ENCODE measurements at places on chromosomes 6 and 20. TPM values are rescaled to one million over a fixed set of nuclear protein-coding genes. Genes with fewer than 3 reads are reported as not detected.

The ABHD16B gene
- not detected for total RNA-seq

The PSORS1C2 gene
- total RNA-seq: not detected

The OPRM1 gene
- total RNA-seq: not detected

The C20orf144 gene
- 0.21 TPM for total RNA-seq

DNA sequence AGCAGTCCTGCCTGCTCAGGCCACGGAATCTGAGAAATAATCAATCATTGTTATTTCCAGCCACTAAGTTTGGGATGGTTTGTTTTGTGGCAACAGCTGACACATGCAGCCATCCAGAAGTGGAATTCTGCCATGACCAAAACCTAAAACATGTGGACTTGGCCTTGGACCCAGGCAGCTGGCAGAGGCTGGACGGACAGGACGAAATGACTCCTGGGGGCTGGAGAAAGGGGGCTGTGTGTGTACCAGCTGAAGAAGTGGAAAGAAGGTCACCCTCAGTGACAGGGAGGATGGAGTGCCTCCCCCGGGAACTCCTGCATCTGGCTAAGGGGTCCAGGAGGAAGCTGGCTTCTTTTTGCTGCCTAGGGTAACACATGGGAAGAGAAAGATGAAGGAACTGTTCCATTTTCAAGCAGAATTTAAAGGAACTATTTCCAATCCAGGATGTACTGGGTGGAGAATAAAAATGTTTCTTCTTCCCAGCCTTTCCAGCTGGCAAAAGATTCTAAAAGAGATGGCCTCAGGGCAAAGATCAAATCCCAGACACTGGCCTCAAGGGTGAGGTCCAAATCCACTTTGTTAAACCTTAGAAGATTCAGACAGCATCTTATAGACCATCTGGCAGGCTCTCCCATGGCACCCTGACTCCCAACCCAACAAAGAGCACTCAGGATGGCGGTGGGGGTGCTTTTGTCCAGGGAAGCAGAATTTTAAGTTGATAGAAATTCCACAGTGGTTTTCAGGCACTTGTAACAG lies 14.3 kb downstream of the SERPINB6 start:
- DNase-seq: no peak
- no peak overlapping the region for H3K4me3 ChIP-seq
- peaks cover 29% of the 10 kb centered on the region for H3K36me3 ChIP-seq
- peaks cover 18% of the 10 kb centered on the region for H3K4me1 ChIP-seq

DNA sequence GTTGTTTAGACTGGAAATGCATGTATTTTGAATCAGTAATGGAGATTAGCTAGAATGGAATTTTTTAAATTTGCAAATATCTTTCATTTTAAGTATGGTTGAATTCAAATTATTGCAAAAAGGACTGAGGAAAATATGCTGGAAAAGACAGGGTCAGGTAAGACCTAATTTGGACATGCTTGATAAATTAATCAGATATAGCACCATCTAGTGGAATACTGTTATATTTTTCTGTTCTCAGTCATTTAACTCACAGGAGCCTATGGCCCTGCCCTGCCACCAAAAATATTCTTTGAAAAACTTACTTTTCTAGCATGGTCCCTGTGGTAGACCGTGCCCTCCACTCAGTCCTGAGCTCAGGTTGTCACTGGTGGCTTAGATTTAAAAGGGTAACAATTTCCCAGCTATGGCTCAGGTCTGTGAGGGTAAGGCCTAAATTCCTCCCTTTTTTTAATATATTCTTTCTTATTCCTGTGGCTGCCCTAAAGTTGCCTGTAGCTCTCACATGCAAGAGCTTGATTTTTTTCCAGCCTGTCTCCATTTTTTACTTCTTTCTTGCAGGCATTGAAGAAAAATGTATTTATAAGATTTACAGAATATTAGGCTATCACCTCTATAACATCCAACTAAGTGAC lies 25.3 kb upstream of the KIAA1586 start:
- peaks cover 28% of the 10 kb centered on the region for H3K27me3 ChIP-seq
- no peak overlapping the region for H3K4me3 ChIP-seq
- H3K27ac ChIP-seq: no peak overlapping the region
- DNase-seq: no peak
- H3K4me1 ChIP-seq: no peaks in the 10 kb centered on the region

- H3K27ac ChIP-seq: no peak overlapping the region
- no peak for DNase-seq
- no peaks in the 10 kb centered on the region for H3K4me1 ChIP-seq
- no peak overlapping the region for H3K4me3 ChIP-seq
- no peaks in the 10 kb centered on the region for H3K36me3 ChIP-seq
Measured at GRCh38 chr6:78559056-78559455, 308.3 kb upstream of the IRAK1BP1 start.

GRCh38 chr20:62376112-62377063 lies 9.3 kb upstream of the LAMA5 start:
- no peak for DNase-seq
- H3K4me3 ChIP-seq: no peak overlapping the region
- no peaks in the 10 kb centered on the region for H3K36me3 ChIP-seq
- H3K4me1 ChIP-seq: no peaks in the 10 kb centered on the region
- no peak overlapping the region for H3K27ac ChIP-seq

- H3K4me1 ChIP-seq: peaks cover 12% of the 10 kb centered on the region
- H3K27ac ChIP-seq: no peak overlapping the region
- H3K36me3 ChIP-seq: peaks cover 41% of the 10 kb centered on the region
- H3K27me3 ChIP-seq: no peaks in the 10 kb centered on the region
- H3K4me3 ChIP-seq: no peak overlapping the region
Measured at GRCh38 chr6:142753196-142753595, 191.8 kb downstream of the HIVEP2 start.

GRCh38 chr6:125245523-125246264 lies 56.1 kb downstream of the HDDC2 start:
- H3K4me1 ChIP-seq: no peaks in the 10 kb centered on the region
- H3K27me3 ChIP-seq: peaks cover 12% of the 10 kb centered on the region
- no peak overlapping the region for H3K4me3 ChIP-seq

GRCh38 chr6:24401458-24401857 lies 1.3 kb upstream of the MRS2 start:
- DNase-seq: no peak
- H3K27ac ChIP-seq: no peak overlapping the region
- peaks cover 27% of the 10 kb centered on the region for H3K27me3 ChIP-seq
- H3K4me3 ChIP-seq: no peak overlapping the region
- H3K4me1 ChIP-seq: peaks cover 31% of the 10 kb centered on the region
- peaks cover 17% of the 10 kb centered on the region for H3K36me3 ChIP-seq

- no peak overlapping the region for H3K27ac ChIP-seq
- no peak overlapping the region for H3K4me3 ChIP-seq
- H3K27me3 ChIP-seq: no peaks in the 10 kb centered on the region
- no peak for DNase-seq
- H3K36me3 ChIP-seq: peaks cover 50% of the 10 kb centered on the region
- H3K4me1 ChIP-seq: peaks cover 12% of the 10 kb centered on the region
Measured at GRCh38 chr6:147298461-147298860, 94.2 kb downstream of the STXBP5 start.

- peaks cover 20% of the 10 kb centered on the region for H3K4me1 ChIP-seq
- no peak overlapping the region for H3K4me3 ChIP-seq
- DNase-seq: no peak
- H3K27ac ChIP-seq: no peak overlapping the region
- peaks cover 62% of the 10 kb centered on the region for H3K36me3 ChIP-seq
Measured at GRCh38 chr6:152167641-152168603, 360.4 kb downstream of the ESR1 start.

DNA sequence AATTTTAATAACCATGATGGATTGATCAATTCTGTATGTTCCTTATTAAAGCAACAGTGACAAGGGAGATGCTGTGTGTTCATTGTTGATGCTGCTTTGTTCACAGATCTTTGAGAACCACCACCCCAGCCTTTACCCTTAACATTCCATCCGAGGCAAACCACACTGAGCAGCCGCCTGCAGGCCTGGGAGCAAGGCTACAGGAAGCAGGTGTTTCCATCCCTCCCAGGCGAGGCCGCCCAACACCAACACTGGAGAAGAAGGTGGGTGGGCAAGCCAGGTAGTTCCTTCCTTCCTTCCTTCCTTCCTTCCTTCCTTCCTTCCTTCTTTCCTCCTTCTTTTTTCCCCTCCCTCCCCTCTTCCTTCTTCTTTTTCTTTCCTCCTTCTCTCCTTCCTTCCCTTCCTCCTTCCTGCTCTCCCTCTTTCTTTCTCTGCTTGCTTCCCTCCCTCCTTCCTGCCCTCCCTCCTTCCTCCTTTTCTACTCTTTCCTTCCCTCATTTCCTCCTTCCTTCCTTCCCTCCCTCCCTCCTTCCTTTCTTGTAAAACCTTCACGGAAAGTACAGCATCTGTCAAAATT lies 13.7 kb downstream of the TTLL2 start:
- H3K27ac ChIP-seq: no peak overlapping the region
- no peaks in the 10 kb centered on the region for H3K4me1 ChIP-seq
- DNase-seq: no peak

Measured in activated CD8-positive, alpha-beta T cell treated with anti-CD3 and anti-CD28 coated beads, Interleukin-2, amount 10 ng/mL, durations not matched to agents 7 days and 5 days (primary cell).